A549 treated with CpdA at 1 μM for 4 hours (cell line): ENCODE measurements at places on chromosomes 7 and 10. TPM values are rescaled to one million over a fixed set of nuclear protein-coding genes. Genes with fewer than 3 reads are reported as not detected.

The HTR5A gene
- not detected in 5 replicates for total RNA-seq

The SVOPL gene
- total RNA-seq = not detected in 5 replicates

The CFAP43 gene
- total RNA-seq = 0.16 to 0.22 TPM (median 0.22 TPM) in 5 replicates

The ZNF804B gene
- not detected in 5 replicates for total RNA-seq

The PTF1A gene
- total RNA-seq = not detected in 5 replicates

The FANK1 gene
- total RNA-seq = 3.1 to 3.8 TPM (median 3.7 TPM) in 5 replicates

The NUTM2D gene
- total RNA-seq = 1.1 to 1.5 TPM (median 1.4 TPM) in 5 replicates

The ZNF92 gene
- 3.5 to 5.9 TPM (median 4.4 TPM) in 5 replicates for total RNA-seq

The PRTFDC1 gene
- 16.0 to 20.5 TPM (median 17.5 TPM) in 5 replicates for total RNA-seq

The ANKRD2 gene
- 2.5 to 4.8 TPM (median 4.0 TPM) in 5 replicates for total RNA-seq

The ZNF488 gene
- total RNA-seq = 9.1 to 13.4 TPM (median 13.1 TPM) in 5 replicates

The R3HCC1L gene
- total RNA-seq = 14.7 to 17.7 TPM (median 15.6 TPM) in 5 replicates

The C7orf33 gene
- total RNA-seq = not detected in 5 replicates

The CRCP gene
- total RNA-seq = 24.7 to 36.1 TPM (median 25.8 TPM) in 5 replicates

The HOXA5 gene
- total RNA-seq = 3.9 to 6.7 TPM (median 6.2 TPM) in 5 replicates

The FGL2 gene
- not detected in 5 replicates for total RNA-seq

The FAM221A gene
- 0.27 to 0.72 TPM (median 0.46 TPM) in 5 replicates for total RNA-seq

The ZP3 gene
- total RNA-seq = 18.4 to 22.7 TPM (median 20.0 TPM) in 5 replicates

The TUBAL3 gene
- total RNA-seq = 0.24 to 0.49 TPM (median 0.31 TPM) in 5 replicates

The HEPACAM2 gene
- total RNA-seq = not detected in 5 replicates

The AUTS2 gene
- 2.9 to 4.8 TPM (median 4.2 TPM) in 5 replicates for total RNA-seq

The OR13A1 gene
- not detected in 5 replicates for total RNA-seq

The WBP1L gene
- 23.5 to 29.3 TPM (median 26.6 TPM) in 5 replicates for total RNA-seq

The PODXL gene
- 44.7 to 71.9 TPM (median 60.4 TPM) in 5 replicates for total RNA-seq

The ST8SIA6 gene
- total RNA-seq = 0.07 to 0.13 TPM in 2 of 5 replicates, not detected in the others

The CYP2C19 gene
- total RNA-seq = 0.02 TPM in 1 of 5 replicates, not detected in the others

The CTTNBP2 gene
- total RNA-seq = 0.16 to 0.58 TPM (median 0.39 TPM) in 5 replicates

The SLIT1 gene
- total RNA-seq = 0.05 to 0.17 TPM (median 0.07 TPM) in 5 replicates

The KAZALD1 gene
- total RNA-seq = 2.2 to 2.9 TPM (median 2.3 TPM) in 5 replicates

The RNF32 gene
- total RNA-seq = 1.1 to 1.9 TPM (median 1.6 TPM) in 5 replicates

The HABP2 gene
- 0.04 to 0.20 TPM (median 0.08 TPM) in 4 of 5 replicates, not detected in the other for total RNA-seq

The HGF gene
- 0.06 TPM in 2 of 5 replicates, not detected in the others for total RNA-seq

The TCERG1L gene
- not detected in 5 replicates for total RNA-seq

The C10orf105 gene
- total RNA-seq = 0.06 TPM in 1 of 5 replicates, not detected in the others

The FAM25C gene
- total RNA-seq = 1.2 to 4.7 TPM (median 1.8 TPM) in 3 of 5 replicates, not detected in the others

The KCNH2 gene
- 0.40 to 0.52 TPM (median 0.47 TPM) in 5 replicates for total RNA-seq
